ENCODE measurements at places on chromosomes 16 and 17. TPM values are rescaled to one million over a fixed set of nuclear protein-coding genes. Genes with fewer than 3 reads are reported as not detected.

RNF112 gene
- total RNA-seq: 2.3 TPM

GRCh38 chr17:71682174-71682494 is 438.7 kb upstream of the SOX9 start:
- no peak for DNase-seq

DNA sequence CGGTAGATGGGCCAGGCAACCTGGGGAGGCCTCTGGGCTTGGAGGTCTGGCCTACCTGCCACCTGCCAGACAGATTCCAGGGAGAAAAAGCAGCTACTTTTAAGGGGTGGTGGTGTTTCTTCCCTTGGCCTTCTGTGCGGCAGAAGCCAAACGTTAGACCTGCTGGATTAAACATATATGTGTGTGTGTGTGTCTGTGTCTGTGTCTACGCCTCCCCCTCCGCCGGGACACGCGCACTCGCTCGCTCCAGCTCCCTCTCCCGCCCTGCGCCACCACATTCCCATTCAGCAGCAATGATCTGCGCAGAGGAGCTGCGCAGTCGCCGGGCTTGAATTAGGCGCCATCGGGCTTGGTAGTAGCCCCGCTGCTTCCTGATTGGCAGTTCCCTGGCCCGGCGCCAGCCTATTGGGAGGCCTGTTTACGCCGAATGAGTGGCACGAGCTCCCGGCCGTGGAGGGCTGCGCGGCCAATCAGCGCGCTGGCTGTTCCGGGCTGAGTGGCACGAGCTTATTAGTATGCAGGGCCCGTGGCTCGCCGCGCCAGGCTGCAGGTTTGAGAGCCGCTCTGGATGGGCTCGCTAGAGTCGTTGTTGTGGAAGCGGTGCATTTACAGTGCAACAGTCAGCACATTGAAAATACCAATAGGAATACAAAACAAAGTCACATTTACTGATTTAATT is at the start of gene BAHCC1:
Gene BAHCC1 (plus strand): TSS at position 537 of the 679 bp plus-strand sequence. CDS start 4,283 bp downstream, outside the sequence.
- peak; percentile 100 for DNase-seq

ZNF174 gene
- total RNA-seq: 8.0 TPM

DNA sequence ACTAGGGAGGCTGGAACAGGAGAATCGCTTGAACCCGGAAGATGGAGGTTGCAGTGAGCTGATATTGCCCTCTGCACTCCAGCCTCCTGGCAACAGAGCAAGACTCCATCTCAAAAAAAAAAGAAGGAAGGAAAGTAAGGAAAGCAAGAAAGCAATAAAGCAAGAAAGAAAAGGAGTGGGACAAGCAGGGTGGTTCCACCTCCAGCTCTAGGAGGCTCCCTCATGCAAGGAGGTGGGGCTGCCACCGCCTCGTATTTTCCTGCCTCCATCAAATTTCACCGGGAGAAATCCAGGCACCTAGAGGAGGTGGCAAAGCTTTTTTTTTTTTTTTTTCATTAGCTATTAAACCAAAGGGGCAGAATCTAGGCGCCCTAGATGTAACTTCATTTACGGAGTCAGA is 1.0 kb downstream of the CYB561 start:
- DNase-seq: no peak

- DNase-seq: no peak
Measured at GRCh38 chr16:84683691-84684591, 15.9 kb upstream of the USP10 start.

GRCh38 chr16:177394-177822 is 928 bp downstream of the HBA1 start:
- peak; percentile 40 for DNase-seq

Data from fibroblast of the aortic adventitia (primary cell).